ENCODE measurements at places on chromosomes 2 and 18.

- DNase-seq, result peak; percentile 35
Observed at GRCh38 chr18:25261768-25262167, 90.2 kb downstream of the ZNF521 start.

GRCh38 chr18:69956057-69956456 lies 8.4 kb upstream of the CD226 start:
- DNase-seq, result no peak

- DNase-seq, result no peak
Observed at GRCh38 chr18:79900610-79901570, 50.6 kb downstream of the SLC66A2 start.

- DNase-seq, result peak; percentile 63
Observed at GRCh38 chr2:174259981-174260380, 11.6 kb upstream of the OLA1 start.

- DNase-seq, result no peak
Observed at GRCh38 chr2:232927032-232927792, 57.1 kb downstream of the SNORC start.

DNA sequence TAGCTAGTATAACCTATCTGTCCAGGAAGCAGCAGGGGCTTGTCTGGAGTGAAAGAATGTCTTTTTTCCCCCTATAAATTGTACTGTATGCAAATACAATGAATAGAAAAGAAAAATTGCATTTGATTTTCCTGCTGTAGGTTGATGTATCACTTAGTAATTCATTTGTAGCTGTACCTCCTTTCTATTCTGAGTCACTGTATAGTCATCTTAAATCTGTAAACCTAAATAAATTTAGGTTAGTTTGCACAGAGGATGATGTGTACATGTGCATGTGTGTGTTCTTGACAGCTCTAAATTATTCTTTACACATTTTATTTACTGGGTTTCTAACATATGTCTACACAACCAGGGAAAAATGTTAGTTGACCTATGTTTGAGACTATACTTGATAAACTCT lies 478.7 kb upstream of the CNTNAP5 start:
- no peak for DNase-seq

DNA sequence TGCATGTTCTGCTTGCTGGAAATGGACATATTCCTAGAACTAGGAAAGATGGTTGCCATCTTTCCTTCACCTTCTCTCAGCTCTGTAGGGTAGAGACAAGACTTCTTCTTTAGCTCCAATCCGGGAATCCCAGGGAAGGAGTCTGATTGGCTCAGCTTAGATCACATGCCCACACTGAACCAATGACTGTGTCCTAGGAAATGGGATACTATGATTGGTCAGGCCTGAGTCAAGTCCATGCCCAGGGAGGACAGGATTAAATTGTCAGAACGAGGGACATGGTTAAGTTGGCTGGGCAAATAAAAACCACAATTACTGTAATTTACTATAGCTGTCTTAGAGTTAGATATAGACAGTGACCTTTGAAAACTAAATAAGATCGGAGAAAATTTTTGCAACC lies 31.4 kb downstream of the SEMA4F start:
- DNase-seq, result no peak

DNA sequence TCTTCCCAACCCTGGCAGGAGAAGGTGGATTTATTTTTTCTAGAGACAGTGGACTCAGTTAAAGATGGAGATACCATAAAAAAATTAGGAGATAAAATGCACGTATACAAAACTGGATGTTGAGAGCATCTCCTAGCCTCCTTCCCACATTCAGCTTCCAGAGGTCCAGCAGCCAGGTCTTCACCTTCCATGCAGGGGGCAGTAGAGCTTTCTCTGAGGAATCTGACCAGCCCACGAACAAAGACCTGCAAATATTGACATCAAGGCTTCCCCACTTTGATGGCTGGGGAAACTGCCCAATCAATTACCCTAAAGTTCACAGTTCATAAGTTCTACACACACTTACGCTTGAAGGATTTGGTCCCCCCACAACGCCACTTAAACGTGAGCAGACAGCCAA lies 24.5 kb downstream of the AQP4 start:
- DNase-seq, result no peak

DNA sequence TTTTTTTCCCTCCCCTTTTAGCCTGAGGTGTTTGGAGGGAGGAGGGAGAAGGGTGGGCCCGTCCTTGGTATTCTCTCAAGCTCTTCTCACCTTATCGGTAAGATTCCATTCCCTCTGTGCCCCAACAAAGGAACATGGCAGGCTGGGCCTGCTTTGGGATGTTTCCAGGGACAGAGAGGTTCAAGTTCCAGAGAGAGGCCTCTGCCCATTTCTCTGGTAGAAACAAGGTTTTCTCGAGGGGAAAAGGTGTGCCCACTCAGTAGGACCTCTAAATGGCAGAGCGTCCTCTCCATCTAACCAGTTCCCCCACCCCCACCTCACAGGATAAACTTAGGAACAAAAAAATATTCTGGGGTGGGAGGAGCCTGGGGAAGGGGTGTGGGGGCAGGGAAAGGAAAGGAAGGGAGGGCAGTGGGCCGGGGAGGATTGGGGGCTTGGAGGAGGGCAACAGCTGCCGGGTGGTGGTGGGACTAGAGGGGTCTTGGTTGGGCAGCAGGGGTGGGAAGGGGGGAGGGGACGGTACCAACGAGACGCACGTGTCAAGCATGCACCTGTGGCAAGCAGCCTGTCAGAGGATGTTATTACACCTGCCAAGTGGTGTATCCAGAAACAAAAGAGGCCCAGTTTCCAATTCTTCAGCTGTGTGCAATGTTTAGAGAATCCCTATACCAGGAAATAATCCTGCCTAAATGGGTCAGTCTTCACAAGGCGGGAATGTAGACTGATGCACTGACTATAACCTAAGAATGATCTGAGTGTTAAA lies 2.1 kb downstream of the PCBP1 start:
- DNase-seq, result peak; percentile 36

DNA sequence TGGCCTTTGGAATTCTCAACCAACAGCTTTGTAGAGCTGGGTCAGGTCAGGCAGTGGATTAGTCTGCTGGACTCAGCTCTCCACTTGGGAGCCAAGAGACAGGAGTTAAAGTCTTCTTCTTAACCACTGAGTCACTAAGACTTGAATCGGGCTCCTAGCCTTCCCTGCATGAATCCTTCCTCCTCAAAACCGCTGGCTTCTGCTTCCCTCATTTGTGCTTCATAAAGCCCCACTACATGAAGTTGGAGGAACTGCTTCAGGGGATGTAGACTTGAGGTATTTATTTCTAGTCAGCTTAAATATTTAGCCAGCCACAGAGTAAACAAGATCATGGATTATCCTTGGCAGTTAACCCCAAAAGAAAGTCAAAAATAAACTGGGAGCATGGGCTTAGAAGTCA lies 536.3 kb upstream of the TNP1 start:
- peak; percentile 15 for DNase-seq

- peak; percentile 58 for DNase-seq
Observed at GRCh38 chr2:113219889-113220641, 46.3 kb downstream of the PSD4 start.

DNA sequence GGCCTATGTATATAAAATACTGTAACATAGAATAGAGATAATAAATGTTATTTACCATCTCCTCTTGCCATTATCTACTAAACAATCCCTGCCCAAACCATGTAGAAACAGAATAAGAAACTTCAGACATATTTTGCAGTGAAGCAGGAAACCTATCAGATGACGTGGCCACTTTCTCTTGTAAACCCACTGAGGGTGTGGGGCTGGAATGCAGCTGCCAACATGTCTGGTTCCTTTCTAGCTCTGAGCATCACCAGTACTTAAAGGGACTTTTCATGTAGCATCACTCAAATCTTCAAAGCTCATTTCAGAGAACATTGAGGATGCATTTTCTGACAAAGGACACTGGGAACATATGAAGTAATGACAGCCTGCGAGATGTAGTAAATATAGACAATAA lies 251.8 kb downstream of the LPIN1 start:
- peak; percentile 23 for DNase-seq

DNA sequence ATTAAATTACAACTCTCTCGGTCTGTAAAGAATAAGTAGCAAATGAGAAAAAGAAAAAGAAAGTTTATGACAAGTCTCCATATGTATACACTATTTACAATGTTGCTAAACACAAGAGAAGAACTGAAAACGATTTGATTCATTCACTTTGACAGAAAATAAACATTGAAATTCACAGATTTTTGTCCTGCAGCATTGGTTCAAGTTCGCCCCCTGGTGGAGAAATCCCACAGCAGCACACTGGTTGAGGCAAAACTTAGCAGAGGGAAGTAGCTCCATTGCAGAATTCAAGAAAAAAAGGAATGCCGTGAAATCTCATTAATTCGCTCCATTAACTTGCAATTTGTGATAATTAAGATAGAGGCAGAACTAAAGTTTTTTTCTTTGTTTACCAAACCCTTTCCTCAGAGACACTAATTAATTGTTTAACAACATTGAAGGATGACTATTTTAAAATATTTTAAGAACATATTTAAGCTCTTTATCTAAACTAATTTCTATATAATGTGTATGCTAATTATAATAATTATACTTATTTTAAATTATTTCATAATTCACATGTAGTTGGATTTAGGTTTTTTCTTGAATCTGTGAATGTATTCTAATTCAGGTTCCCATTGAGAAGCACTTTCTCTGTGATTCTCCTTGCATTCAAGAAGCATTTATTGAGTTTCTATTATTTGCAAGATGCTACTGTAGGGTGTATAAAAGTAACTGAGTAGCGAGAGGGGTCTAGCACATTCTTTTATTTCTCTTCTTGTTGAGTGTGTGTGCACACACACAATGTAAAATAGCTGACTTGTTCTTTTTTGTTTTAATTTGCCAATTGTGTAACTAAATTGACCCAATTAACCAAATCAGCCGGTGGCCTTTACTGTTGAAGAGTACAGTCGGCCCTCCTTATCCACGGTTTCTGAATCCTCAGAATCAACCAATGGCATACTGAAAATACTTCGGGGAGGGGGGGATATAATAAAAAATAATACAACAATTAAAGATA lies 74.1 kb downstream of the COL4A3 start:
- peak; percentile 70 for DNase-seq

- DNase-seq, result no peak
Observed at GRCh38 chr2:229627728-229628127, 86.6 kb downstream of the DNER start.

- DNase-seq, result peak; percentile 65
Observed at GRCh38 chr2:40096360-40096759, 317.3 kb upstream of the THUMPD2 start.

GRCh38 chr2:25184254-25184653 lies 15.9 kb upstream of the POMC start:
- DNase-seq, result no peak

DNA sequence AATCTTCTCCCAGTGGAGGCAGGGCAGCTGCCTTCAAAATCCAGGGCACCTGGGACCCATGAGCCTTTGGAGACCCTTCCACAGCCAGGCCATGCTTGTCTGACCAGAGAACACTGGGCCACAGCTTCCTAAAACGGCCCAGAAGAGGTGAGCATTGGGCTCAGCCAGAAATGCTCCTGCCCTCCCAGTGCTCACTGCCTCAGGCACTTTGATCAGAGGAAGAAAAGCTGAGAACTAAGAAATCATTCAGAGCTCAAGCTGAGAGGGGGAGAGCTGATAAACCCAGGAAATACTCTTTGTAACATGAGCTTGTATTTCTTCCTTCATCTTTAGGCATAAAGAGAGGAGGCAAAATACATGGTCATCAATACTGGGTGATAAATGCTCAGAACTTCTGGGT lies 365.5 kb upstream of the KLHL29 start:
- DNase-seq, result no peak

DNA sequence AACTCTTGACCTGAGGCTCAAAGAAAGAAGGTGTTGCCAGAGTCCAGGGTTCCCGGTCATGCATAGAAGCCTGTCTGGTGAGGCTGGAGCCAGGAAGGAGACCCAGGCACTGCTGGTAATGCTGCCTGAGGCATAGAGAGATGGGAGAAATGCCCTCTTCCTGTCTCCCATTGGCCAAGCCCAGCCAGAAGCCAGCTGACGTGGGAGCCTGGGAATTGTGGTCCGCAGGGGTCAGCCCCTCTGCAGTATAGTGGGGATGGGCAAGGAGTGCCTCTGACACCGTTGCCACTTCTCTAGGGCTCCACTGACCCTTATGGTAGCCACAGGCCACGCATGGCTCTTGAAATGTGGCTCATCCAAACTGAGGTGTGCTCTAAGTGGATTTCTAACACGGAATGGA lies 95.7 kb downstream of the CTIF start:
- no peak for DNase-seq

- peak; percentile 26 for DNase-seq
Observed at GRCh38 chr18:9653390-9653789, 39.0 kb upstream of the PPP4R1 start.

DNA sequence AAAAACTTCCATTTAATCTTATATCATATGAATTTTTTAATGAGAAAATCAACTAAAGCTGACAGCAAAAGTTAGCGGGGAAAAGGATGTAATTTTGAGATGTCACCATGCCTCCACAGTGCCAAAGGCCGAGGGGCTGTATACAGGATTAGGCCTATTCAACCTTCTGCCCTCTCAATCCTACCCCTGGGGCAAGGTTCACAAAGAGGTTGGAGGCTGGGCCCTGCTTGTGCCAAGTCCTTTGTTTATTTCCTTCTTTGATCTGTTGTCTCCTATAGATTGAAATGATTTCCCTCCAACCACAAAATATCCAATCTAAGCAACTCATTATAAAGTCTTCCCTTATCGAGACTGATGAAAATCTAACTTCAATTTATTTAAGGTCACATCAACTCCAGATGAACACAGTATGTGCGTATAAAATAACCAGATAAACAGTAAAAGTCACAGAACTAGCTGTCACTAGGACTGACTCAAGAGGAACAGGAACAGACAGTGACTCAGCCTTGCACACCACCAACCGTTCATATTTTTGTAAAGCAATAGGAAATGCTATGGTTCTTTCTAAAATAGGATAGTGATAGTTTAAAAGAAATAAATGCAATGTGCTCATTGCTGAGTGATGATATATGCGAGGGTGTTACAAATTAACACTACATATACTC lies 95.8 kb downstream of the SLC25A12 start:
- DNase-seq, result peak; percentile 74

- DNase-seq, result no peak
Observed at GRCh38 chr2:241358470-241358869, 2.4 kb downstream of the FARP2 start.

GRCh38 chr2:216418981-216419380 lies 6.7 kb downstream of the SMARCAL1 start:
- DNase-seq, result no peak

DNA sequence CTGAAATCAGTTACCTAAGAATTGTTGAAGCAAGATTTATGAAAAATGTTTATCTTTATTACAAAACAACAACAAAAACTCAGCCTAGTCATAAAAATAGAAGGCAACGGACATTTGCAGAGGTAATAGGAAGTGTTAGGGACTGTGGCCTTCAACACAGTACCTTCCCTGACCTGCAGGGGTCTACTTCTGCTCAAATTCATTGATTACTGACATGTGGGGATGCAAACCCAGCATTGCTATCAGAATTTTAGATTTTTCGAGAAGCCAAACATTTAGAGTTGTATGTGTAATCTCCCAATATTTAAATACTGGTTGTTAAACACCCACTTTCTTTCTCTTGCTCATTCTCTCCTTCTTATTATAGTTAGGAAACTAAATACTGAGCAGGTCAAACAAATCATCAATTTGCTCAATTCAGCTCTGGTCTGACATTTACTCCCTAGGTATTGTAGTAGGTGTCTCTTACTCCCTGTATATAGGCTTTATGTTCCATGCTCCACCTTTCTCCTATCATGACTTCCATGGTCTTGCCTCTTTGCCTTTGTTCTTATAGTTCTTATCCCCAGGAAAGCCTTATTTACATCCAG lies 198.5 kb downstream of the UBE2E3 start:
- DNase-seq, result no peak

Measured in astrocyte of the spinal cord (primary cell).